ENCODE measurements at places on chromosomes 11 and 22.

DNA sequence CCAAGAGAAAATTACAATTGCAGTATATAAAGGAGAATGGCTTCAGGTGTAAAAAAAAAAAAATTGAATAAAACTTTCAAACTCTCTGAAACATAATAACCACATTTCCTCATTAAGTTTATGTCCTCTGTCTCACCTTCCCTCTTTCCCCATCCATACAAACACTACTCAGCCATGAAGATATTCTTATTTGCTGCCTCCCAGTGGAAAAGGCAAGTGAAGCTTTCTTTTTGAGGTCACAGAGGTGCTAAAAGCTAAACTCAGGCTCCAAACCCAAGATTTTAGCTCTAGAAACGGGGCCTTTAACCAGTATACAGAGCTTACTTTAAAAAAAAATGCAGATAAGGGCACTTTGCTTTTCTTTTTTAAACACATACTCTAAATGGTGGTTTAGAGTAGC, 1568.5 kb downstream of the FAM181B start:
- DNase-seq: no peak

GRCh38 chr11:33722590-33723234, 13.5 kb downstream of the CD59 start:
- no peak for DNase-seq

GRCh38 chr22:26182723-26183122, 13.5 kb downstream of the SEZ6L start:
- no peak for DNase-seq

DNA sequence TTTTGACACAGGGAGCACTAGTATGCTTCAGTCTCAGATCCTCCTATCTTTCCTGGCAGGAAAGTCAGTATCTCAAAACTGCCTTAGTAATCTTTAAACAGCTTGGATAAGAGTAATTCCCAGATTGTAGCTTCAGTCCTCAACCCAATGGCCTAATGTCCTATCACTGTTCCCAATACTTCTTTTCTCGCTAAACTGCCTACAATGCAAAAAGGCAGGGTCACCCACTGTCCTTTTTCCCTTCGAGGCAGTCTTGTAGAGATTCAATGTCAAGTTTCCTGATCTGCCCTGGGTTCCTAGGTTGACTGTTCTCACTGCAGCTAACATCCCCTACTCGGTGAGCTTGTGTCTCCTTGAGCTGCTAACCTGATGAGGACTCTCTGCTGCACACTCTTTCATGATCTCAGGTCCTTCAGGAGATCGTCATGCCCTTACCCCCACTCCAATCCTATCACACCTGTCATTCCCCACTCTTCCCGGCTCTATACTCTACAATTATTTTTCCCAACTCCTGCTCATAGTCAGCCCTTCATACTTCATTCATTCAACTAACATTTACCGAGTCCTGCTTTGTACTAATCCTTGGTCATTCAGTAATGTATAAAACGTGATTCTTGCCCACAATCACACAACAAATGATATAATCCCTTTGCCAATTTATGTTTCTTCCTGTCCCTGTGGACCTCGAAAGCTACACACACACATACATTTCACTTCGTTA, 904 bp downstream of the C2CD3 start:
- DNase-seq: no peak

- no peak for DNase-seq
These were observed 18.1 kb downstream of the MAML2 start for GRCh38 chr11:96324912-96325311.

Measured in Right ventricle myocardium superior (tissue), 1 donor.